ENCODE measurements at places on chromosomes 2 and 18.

DNA sequence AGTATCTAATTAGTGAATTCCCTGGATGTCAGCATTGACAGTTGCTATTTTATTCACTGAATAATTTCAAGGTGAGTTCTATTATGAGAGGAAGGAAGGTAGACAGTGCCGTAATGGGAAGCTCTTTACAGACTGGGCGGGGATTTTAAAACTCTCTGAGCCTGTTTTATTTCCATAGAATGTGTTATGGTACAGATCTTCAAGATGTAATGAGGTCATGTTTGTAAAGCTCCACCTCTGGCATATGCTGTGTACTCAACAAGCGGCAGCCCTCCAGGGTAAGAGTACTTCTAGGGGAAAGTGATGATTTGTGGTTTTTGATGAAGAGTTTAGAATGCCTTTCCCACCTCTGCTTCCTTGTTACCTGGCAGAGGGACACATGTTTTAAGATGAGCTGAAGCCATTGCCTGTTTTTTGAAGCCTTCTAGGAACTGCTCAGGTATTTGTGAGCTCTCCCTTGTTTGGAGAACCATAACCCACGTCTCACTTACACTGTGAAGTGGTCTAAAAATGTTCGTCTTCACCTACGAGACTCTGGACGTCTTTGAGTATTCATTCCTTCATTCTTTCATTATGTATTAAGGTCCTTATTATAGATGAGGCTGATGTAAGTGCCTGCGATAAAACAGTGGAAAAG, 251.2 kb downstream of the PTGR3 start:
- DNase-seq, result no peak

GRCh38 chr2:127413782-127414637, 4.2 kb upstream of the PROC start:
- no peak for DNase-seq

- no peak for DNase-seq
Observed at GRCh38 chr2:171999161-171999560, 592 bp upstream of the METAP1D start.

- no peak for DNase-seq
Observed at GRCh38 chr18:45538444-45538843, 76.8 kb upstream of the SLC14A2 start.

GRCh38 chr2:21800356-21800755, 676.6 kb downstream of the TDRD15 start:
- DNase-seq, result no peak

DNA sequence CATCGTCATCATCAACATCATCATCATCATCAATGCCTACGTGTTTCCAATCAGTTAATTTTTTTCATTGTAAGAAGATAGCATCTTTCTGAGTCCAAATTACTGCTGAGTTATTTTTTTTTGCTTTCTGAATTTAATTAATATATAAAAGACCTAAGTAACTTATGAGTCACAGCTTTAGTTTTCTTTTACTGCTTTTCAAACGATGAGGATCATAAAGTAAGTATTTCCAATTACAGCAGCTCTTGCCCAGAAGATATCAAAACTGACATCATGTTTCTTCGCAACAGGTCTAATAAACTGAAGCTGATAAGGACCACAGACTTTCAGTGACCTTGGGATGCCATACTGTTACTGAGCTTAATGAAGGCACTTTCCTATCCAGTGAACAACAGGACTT, 442.2 kb downstream of the DSEL start:
- DNase-seq, result no peak

GRCh38 chr2:46803911-46804670, 111.5 kb downstream of the MCFD2 start:
- no peak for DNase-seq

DNA sequence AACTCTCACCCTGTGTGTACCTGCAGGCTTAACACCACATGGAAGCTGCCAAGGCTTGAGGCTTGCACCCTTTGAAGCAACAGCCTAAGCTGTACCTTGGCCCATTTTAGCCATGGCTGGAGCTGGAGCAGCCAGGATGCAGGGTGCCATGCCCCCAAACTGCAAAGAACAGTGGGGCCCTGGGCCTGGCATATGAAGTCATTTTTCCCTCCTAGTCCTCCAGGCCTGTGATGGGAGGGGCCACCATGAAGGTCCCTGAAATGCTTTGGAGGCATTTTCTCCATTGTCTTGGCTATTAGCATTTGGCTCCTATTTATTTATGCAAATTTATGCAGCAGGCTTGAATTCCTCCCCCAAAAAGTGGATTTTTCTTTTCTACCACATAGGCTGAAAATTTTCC, 238.4 kb downstream of the CDCA7 start:
- DNase-seq, result no peak

- no peak for DNase-seq
Observed at GRCh38 chr2:209579230-209579749, 155.4 kb downstream of the MAP2 start.

DNA sequence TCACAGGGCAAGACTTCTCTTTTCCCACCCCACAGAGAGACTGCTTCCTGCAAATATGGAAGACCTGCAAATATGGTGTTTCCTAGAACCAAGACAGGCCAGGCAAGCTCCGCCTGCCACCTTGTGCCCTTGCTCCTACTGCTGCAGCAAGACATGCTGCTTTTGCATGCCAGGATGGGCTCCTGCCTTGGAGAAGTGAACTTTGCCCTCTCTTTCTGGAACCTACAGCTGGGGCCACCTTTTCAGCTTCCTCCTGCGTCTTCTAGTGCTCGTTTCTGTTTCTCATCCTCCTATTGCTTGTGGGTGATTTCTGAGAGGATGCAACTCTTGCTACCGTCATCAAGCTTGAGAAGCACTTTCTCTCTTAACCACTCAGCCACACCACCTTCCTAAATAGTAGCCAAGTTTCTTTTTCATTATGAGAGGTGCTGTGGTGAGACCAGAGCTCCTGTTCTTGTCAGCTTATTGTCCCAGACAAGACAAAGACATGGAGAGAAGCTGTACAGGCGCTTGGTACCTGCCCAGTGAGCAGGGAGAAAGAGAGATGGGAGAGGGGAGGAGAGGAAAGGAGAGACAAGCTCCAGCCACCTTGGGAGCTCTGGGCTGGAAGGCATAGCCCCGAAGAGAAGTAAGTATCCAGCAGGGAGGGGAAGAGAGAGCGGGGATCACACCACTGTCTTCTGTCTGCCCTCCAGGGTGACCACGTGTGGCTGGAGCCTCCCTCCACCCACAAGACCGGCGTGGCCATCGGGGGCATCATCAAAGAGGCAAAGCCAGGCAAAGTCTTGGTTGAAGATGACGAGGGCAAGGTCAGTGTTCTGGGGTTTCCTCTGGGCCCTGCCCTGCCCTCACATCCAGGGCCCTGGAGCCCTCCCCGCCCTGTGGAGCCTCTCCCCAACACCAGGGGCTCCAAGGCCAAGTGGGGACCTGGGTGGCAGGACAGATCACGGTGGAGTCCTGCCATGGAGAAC, 28.3 kb downstream of the MYO7B start:
- peak; percentile 90 for DNase-seq

GRCh38 chr2:45070113-45070652, 60.9 kb upstream of the SIX2 start:
- DNase-seq, result no peak

DNA sequence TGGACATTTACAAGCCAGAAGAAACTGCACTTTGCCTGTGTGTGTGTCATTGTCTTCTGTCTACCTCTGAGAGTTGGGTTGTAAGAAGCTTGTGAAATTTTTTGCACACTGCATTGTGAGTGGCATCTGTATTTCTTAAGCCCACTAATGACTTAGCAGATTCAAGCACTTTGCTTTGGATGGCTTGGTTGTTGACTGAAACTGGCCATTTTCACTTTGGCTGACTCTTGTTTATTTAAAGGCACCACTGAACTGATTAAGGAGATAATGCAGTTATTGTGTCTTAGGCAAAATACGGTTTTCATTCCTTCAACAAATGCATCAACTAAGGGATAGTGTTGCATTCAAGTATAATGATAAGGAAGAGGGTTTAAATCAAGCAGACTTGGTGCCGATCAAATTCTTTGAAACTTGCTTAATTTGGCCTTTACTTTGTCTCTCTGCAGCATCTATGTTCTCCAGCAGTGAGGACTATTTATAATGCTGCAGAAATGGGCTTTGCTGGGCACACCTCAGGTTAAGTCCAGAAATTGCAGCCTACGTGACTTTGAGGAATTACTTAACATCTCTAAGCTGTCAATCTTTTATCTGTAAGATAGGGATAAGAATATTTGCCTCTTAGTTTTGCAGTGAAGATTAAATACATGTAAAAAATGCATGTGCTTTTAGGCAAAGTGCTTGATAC, 142.0 kb downstream of the CCDC85A start:
- no peak for DNase-seq

DNA sequence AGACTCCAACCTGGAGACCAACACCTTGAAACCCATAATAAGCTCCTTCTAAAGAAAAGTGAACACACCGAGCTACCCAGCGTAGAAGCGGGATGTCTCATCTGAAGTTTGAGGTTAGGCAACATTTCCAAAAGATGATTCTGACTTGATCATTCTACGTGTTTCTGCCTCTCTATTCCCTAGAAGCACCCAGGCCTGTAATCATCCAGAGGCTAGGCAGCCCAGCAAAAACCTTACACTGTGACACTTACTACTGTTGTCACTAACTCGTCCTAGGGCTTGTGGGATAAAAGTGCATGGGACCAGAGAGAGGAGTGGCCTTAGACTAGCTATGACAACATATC, 1.4 kb downstream of the ZBTB14 start:
- no peak for DNase-seq

GRCh38 chr2:127208313-127208712, 11.8 kb downstream of the CYP27C1 start:
- no peak for DNase-seq

DNA sequence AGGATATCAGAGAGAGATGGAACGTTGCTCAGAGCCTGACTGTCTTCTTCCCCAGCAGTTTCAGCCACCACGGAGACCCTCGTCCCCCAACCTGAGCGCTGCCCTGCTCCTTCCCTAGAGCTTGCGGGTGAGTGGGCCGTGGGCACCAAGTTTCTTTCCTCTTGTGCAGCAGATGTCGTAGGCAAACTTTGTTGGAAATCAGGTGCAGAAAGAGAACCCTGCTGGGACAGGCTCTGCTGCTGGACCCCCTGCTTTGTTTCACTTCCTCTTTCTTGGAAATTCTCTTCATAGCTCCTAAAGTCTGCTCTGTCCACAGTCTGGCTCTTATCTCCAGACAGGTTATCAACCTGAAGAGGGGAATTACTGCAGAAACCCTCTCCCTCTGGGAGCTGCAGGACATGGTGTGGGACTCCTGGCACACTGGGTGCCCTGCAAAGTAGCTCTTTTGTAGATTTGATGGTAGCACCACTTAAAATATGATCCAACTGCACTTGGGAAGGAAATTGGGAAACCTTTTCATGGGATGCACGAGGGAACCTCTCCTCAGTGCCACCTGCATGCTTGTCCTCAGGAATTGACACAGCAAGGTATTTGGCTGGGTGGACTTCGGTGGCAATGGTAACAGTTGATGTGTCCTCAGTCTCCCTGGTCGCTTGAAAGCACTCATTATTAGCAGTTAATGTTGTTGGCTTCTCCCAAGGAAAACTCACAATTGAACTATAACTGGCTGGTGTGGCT, 92.2 kb downstream of the ALPK2 start:
- DNase-seq, result no peak

- DNase-seq, result no peak
Observed at GRCh38 chr2:27903649-27904404, 13.3 kb downstream of the BABAM2 start.

- DNase-seq, result no peak
Observed at GRCh38 chr18:61459896-61460648, 126.8 kb downstream of the CDH20 start.

DNA sequence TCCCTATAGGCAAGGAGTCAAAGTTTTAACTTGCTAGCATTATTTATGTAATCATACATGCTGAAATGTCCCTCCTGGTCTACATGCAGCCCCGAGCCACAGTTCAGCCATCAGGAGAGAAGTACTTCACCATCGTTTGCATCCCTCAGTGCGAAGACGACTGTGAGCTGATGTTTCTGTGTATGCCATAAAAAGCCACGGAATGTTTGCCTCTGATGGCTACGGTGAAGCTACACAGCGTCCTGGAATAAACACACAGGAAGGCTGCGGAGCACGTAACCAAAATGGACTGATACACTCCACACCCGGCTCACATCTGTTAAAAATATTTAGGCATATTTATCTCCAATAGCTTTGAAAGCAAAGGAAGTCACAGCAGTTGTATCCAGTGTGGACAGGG, 4.3 kb upstream of the SALL3 start:
- DNase-seq, result no peak
